ENCODE measurements at places on chromosomes 16 and 17. TPM values are rescaled to one million over a fixed set of nuclear protein-coding genes. Genes with fewer than 3 reads are reported as not detected.
A peak's percentile ranks its signal among the peaks of the same experiment; 100 is the strongest.

DNA sequence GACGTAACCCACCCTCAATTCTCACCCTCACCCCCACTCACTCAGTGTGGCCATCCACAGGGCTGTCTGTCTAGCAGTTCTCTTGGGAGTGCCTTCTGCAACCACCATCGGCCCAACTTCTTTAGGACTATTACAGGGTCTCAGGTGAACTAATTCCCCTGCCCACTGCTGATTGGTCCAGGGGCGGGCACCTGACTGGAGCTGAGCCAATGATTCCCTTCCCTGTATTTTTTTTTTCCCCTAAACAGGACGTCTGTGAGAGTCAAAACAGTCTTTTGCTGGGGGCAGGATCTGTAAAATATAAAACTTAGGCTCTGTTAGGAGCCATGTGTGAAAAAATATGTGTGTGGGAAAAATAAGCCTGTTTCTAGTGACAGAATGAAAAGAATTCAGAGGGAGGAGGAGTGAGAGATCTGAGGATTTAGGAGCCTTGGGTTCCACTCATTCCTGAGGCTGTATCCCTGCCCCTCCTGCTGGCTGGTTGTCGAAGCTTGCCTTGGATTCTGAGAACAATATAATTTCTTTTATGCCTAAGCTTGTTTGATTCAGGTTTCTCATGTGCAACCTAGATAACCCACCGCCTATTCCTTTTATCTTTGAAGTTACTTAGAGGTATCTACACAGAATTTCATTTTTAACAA lies 115.0 kb downstream of the SPACA3 start:
- DNase-seq: no peak
- no peak overlapping the region for H3K4me3 ChIP-seq
- H3K27me3 ChIP-seq: no peaks in the 10 kb centered on the region

DNA sequence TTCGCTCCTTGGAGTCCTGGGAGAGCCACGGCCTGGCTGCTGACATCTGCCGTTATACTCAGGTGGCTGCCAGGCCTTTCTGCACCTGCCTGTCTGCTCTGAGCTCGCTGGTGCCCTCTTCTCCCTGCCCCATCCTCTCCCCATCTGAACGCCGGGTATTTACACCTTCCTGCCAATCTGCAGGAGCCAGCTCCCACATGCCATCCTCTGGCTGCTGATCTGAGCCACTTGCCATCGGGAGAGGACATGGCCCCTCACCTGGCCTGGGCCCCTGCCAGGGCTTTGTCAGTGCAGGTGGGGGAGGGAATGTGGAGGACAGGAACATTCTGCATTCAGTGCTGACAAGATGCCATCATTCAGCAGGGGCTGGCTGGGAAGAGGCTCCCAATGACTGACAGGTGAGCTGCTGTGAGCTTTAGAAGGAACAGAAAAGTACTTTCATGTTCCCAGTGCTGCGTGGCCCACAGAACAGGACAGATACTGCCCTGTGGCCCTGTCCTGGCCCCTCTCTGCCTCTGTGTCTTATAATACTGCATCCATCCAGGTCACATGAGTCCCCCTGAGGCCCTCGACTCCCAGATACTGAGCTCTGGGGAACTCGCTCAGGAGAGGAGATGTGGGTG lies 96.3 kb upstream of the ZNF469 start:
- H3K4me3 ChIP-seq: no peak overlapping the region
- H3K36me3 ChIP-seq: no peaks in the 10 kb centered on the region
- no peaks in the 10 kb centered on the region for H3K27me3 ChIP-seq
- peaks cover 17% of the 10 kb centered on the region for H3K4me1 ChIP-seq

DNA sequence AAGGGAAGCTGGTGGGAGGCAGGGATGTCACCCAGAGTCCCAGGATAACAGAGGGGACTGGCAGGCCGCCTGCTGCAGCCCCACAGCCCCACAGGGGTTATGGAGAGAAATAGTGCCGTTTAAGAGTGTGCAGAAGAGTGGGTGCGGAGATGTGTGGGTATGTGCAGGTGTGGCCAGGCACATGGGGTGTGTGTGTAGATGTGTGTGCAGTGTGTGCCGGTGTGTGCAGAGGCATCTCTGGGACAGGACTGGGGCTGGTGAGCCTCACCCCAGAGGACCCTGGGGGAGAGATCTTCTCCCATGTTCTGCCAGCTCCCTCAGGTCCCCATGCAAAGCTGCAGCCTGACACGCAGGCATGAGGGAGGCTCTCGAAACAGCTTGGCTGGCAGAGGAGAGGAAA lies 157.4 kb downstream of the RBFOX3 start:
- no peak for DNase-seq
- no peak overlapping the region for H3K27ac ChIP-seq
- no peaks in the 10 kb centered on the region for H3K36me3 ChIP-seq
- no peak overlapping the region for H3K4me3 ChIP-seq
- peaks cover 2% of the 10 kb centered on the region for H3K4me1 ChIP-seq
- H3K27me3 ChIP-seq: no peaks in the 10 kb centered on the region

GRCh38 chr17:17820463-17821158 lies 16.2 kb downstream of the SREBF1 start:
- H3K36me3 ChIP-seq: peaks cover 73% of the 10 kb centered on the region
- peak overlapping the region; percentile 86 for H3K27ac ChIP-seq
- no peak for DNase-seq

The TPPP3 gene
- total RNA-seq: 0.44 TPM

The FBXW10 gene
- total RNA-seq: not detected

The HAP1 gene
- 0.09 TPM for total RNA-seq
